ENCODE measurements at places on chromosomes 2 and 18.

DNA sequence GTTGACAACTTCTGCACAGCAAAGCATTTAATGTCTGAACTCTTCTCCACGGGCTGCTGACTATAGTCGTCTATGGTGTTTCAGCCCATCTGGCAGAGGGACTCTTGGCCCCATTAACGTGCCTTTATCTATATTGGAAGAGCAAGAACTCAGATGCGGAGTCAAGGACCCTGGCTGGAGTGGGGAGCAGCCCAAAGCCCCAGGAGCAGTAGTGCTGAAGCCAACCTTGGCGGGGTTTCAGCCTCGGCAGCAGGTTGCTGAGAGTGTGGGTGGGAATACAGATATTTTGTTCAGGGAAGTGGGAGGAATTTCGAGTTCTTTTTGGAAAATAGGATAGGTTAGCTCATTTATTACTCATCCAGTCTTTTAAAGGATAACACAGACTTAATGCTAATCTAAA is 34.2 kb downstream of the TMEM17 start:
- no peak for DNase-seq

- no peak for DNase-seq
These were observed 37.3 kb upstream of the TANK start for GRCh38 chr2:161122772-161123530.

- no peak for DNase-seq
These were observed 64.4 kb downstream of the COL5A2 start for GRCh38 chr2:189115126-189115525.

DNA sequence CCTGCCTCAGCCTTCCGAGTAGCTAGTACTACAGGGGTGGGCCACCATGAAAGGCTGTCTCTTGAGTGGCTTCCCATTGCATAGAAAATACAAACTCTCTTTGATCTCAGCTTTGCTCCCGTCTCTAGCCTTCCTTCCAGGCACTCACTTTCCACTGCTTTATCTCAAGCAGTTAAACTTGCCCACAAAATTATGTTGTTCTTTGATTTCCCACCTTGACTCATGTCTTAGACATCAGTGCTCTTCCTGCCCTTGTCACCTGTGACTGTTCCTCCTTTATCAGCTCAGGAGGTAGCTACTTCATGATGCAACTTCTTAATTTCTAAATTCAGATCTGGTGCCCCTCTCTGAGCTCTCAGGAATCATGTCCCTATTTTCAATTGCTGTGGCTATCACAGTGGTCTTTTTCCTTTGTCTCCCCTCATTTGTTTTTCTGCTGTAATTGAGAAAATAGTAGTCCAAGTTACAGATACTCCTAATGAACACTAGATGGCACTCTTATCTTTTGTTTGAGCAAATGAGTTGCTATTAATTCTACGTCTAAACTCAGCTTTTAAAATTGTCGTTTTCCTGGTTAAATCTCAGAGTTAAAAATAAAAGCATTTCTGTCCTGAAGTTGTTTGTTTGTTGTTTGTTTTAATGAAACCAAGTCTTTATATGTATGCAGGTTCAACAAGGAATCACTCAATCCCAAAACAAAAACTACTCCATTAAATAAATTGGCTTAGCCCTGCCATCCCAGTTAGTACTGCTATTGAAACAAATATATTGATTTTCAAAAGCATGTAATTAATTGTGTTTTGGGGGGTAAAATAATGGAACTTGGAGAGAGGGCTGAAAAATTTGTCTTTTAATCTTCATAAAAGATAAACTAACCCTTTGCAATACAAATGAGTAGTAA is 46.9 kb upstream of the GREB1L start:
- DNase-seq: no peak

GRCh38 chr2:125125902-125126301 is 1100.8 kb downstream of the CNTNAP5 start:
- no peak for DNase-seq

All from stimulated activated CD8-positive, alpha-beta memory T cell treated with anti-CD3 and anti-CD28 coated beads, Interleukin-15, amount 100 ng/mL, for 24 hours (primary cell).